ENCODE measurements at places on chromosomes 3 and 15.

DNA sequence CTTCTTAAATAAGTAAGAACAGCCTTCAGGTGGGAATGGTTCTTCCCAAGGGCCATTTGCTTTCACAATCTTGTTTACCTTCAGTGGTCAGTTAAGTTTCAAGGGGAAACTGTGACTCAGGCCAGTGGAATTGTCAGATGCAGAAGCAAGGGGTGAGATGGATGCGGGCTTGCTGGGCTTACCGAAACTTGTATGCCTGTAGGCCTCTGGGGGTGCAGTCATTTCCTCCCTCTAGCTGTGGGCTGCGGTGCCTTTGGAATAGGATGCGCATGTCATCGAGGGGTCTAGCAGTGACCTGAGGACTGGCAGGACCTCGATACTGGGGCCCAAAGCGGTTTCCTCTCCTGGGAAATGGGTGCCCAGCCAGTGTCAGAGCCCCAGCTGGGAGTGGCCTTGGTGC, 121.6 kb downstream of the EEFSEC start:
- DNase-seq = no peak

DNA sequence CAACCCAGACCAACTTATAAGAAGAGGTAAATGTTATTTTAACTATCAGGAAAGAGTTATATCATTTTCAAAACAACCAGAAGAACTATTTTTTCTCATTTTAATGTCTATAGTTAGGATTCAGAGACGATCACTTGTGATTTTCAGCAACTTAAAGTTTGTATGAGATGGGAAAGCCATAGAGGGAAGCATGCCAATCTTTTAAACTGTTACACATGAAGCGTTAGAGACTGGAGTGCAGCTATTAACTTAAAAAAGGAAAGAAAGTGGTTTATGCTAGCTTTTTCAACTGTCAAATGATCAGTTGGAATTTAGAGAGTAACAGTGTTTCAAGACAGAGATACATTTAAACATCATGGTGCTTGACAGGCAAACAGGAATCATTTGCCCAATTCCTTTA, 91.7 kb upstream of the LPP start:
- no peak for DNase-seq

GRCh38 chr3:71955240-71956068, 170.5 kb upstream of the PROK2 start:
- no peak for DNase-seq

- DNase-seq = no peak
These were observed 35.8 kb downstream of the ARNT2 start for GRCh38 chr15:80440024-80440423.

GRCh38 chr15:25427861-25428260, 11.0 kb downstream of the UBE3A start:
- no peak for DNase-seq

DNA sequence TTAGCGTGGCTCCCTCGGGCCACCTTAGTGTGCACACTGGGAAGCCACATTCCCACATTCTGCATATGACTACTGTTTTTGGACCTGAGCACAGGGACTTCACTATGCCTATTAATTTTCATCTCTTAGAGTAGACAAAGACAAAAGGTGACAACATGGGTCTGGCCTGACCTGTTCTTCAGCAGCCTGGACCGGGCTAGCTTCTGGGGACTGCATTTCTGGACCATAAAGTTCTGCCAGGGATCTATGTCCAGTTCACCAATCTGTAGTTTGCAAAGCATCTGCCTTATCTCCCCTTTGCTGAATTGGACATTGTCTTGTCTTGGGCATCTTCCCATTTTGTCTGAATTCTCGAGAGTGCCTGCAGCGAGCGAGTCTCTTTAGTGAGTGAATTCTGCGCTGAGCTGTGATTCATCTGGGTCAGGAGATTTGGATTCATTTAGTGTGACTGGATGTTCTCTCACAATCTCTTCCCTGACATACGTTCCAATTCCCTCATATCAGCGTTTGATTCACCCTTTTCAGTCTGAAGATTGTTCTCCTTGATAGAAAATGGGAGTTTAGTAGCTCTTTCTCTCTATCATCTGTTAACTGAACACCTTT, 112.2 kb upstream of the PLXNA1 start:
- DNase-seq = no peak

DNA sequence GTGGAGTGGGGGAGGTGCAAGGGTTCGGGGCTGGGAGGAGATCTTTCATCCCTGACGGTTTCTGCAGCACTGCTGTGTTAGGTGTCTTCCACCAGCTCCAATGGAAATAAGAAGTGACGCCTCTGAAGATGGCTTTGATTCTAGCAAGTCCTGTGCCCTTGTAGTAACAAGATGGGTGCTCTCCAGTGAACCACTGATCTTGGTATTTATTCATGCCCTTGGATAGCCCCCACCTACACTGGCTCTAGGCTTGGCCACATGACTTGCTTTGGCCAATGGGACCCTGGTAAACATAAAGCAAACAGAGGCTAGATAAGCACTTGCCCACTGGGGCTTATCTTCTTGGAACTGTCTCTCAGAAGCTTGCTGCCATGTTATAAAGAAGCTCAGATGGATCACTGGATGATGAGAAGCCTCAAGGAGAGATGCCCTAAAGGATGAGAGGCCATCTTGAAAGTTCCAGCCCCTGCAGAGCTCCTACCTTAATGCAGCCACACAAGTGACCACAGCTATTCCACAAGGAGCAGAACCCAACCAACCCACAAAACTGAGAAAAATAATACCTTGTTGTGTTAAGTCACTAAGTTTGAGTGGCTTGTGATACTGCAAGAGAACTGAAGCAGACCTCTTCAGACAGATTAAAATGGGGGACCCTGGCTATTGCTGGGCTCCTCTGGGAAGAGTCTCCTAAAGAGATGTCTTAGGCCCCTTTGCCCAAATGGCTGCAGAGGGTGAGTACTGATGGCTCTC, 137.9 kb downstream of the PDCD6IP start:
- DNase-seq = no peak

- no peak for DNase-seq
These were observed 65.4 kb downstream of the OXSM start for GRCh38 chr3:25855266-25855784.

DNA sequence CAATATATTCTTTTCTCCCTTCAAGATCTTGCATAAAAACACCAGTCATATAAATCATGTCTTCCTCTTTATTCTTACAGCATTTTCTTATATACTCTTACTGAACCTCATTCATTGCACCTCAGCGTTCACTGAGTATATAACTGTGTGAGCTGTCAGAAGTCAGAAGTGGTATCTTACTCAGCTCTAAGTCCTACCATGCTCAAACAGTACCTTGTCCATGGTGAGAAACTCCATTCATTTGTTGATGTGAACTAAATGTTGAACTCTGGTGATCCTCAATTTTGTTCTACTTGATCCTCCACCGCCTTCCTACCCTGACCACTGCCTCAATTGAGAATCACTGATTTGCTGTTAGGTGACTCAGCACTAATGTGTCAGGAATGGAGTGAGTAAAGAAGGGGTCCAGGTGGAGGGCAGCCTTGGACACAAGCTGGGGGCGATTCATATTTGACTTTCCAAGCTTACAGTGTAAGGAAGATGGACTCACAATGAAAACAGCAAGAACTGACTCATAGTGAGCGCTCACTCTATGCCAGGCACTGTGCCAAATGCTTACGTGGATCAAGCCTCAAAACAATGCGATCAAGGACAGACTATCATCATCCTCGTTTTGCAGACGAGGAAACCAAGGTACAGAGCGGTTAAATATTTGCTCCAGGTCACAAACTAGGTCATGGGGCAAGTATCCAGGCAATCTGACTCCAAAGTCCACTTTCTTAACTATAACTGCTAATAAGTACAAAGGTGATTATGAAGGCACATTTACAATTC, 13.5 kb upstream of the ZFYVE19 start:
- no peak for DNase-seq

DNA sequence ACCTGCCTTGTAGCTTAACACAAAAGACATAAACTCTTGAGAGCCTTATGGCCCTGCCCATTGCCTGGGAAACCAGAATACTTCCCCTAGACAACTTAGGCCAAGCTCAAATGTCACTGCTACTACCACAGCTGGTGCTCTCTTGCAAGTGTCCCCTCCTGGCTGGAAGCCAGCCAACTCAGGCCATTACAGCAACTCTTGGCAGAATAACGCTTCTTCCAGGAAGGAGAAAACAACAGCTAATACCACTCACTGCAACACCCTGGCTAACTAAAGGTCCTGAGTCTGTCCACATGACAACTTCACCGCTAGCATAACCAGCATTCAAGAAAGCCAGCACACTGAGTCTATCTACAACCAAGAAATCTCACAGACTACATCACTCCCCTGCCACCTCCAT, 5.1 kb upstream of the B4GALT4 start:
- no peak for DNase-seq

- no peak for DNase-seq
These were observed 82.9 kb downstream of the NR1D2 start for GRCh38 chr3:24027946-24028345.

- DNase-seq = no peak
These were observed at the start of gene GCNT3 for GRCh38 chr15:59611276-59612260. Gene GCNT3, plus strand, starts transcription at chr15:59611783. Its CDS starts 6,456 bp downstream, at chr15:59618239.

- peak; percentile 54 for DNase-seq
These were observed 39.3 kb downstream of the RHCG start for GRCh38 chr15:89457086-89457485.

GRCh38 chr3:45605534-45605933, 11.0 kb downstream of the LIMD1 start:
- DNase-seq = no peak

GRCh38 chr3:14210843-14211594, 32.4 kb downstream of the LSM3 start:
- no peak for DNase-seq

GRCh38 chr3:100635273-100635701, 25.9 kb downstream of the ADGRG7 start:
- DNase-seq = no peak

DNA sequence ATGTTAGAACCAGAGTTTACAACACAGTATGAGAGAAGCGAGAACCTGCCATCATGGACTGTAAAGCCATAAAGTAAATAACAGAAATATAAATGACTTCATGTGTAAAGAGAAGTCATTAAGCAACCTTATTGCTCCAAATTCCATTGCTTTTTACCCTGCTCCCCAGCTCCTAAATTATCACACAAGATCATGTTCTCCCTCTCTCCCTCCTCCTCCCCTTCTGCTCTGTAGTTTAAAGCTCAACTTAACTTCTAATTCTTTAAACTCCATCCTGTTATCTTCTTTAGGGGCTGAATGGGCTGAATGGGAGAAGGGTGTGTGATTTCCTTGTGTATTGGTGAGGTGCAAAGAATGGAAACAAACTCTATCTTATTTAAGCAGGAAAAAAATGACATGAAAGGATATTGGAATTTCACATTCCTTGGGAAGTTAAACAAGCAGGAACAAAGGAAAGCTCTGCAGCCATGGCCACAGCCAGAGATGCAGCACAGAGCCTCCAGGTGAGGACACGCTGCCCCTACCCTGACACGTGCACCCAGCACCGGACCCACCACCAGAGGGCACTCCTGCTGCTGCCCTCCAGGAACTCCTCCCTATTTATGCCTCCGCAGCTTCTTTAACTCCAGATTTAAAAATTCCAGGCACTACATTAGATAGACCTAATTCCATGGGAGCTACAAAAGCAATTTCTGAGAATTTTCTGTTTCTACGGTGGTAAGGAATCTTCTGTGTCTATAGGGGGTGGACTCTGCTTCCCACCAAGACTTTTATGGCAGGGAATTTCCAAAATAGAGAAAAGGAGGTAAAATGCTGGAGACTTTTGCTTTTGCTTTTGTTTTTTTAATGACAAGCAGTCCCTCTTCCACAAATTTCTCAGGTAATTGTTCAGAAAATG, 76.9 kb upstream of the ABI3BP start:
- peak; percentile 39 for DNase-seq

GRCh38 chr3:139317660-139318430, 26.0 kb upstream of the MRPS22 start:
- no peak for DNase-seq

- peak; percentile 72 for DNase-seq
These were observed 13.2 kb upstream of the ADPGK start for GRCh38 chr15:72796515-72797337.

DNA sequence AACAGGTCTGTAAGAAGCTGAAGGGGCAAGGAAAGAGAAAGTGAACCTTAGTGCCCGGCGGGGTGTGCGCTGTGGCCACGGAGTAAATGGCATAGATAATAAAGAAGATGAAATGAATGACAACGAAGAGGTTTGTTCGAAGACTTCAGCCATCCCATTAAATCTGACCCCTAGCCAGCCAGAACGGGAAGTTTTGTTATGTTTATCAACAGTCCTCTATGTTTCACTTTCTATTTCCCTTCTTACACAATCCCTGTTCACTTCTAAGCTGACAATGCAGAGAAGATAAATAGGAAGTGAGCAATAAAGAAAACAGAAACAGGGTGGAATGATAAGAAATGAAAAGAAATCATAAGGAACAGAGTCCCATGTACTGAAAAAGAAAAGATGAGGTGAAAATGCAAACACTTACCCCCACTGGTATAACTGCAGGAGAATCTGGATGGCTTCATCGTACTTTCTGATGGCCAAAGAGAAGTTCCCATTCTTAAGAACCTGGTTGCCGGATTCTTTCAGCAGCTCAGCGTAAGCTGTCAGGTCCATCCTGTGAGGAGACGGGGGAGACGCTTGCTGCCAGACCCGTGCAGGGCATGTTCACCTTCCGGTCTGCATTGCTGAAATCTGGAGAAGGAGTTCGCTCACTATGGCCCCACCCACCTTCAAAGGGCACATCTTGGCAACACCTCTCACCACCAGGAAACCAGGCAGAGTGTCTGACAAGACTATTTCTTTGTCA, 36.8 kb downstream of the TRANK1 start:
- peak; percentile 55 for DNase-seq

DNA sequence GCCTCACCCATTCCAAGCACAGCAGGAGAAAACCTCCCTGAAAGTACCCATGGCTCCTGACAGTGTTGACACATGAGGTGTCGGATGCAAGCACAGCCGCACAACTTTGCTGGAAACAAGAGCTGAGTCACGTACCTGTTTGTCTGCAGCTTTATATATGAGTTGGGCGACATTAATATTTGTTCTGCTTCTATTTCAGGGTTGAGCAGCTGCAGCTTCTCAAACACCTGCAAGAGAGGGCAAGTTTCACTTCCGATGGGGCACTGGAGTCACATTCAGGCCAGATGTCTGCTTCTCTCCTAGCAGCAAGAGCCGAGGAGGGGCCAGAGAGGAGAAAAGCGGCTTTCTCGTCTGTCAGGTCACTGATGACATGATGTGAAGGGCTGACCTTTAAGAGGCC, 88.0 kb downstream of the NUP210 start:
- DNase-seq = peak; percentile 84

GRCh38 chr3:134985864-134986715, 191.0 kb downstream of the EPHB1 start:
- no peak for DNase-seq

GRCh38 chr3:151156618-151157216, 46.3 kb downstream of the GPR171 start:
- DNase-seq = peak; percentile 57

DNA sequence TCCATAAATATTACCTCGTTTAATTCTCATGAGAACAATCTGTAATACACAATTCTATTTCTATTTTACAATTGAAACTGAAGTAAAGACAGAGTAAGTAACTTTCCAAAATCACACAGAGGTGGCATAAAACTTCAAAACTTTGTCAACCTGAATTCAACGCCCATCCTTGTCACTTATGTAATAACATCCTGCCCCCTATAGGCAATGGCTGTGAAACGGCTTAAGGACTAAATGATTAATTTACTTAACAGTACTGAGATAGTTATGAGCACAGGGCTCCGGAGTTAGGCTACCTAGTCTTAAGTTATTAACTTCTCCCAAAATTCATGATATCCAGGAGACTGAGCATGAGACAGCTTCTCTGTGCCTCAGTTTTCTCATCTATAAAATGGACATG, 293.1 kb upstream of the CHRM5 start:
- peak; percentile 8 for DNase-seq
